NCI-H2227 treated with DMSO at 0.1 percent for 48 hours (cell line): ENCODE measurements at places on chromosomes 4 and X.

DNA sequence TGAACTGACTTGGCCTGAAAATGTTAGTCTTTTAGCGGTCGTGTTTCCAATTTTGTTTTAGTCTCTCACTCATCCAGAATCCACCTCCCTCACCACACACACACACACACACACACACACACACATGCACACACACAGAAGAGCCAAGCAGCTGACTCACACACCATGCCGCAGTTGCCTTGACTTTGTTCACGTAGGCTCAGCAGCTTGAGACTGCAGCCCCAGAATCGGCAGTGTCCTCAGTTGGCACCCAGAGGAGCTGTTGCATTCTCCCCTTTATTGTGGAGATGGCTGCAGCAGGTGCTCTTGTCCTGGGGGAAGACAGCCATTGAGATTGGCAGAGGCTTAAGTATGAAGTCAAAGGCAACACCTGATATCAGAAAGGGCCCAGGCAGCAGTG, 20.9 kb upstream of the XPNPEP2 start:
- no peak for DNase-seq

- no peak for DNase-seq
Measured at GRCh38 chr4:107746161-107746560, 26.1 kb upstream of the PAPSS1 start.

DNA sequence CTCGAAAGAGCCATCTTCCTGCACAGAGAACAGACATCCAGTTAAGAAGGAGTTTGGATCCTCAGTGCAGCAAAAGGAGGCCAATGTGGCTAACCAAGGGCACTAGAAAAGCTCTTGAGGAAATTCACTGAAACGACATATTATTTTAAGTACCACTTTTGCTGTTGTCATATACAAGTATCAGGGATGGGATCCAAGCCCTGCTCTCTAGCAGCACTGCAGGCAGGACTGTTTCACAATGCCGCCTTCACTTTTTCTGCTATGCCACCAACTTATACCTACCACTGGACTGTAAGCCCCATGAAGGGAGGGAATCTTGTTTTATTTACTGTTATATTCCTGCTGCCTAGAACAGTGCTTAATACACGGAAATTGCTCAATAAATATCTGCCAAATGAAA, 299.0 kb downstream of the NR3C2 start:
- DNase-seq, result no peak

DNA sequence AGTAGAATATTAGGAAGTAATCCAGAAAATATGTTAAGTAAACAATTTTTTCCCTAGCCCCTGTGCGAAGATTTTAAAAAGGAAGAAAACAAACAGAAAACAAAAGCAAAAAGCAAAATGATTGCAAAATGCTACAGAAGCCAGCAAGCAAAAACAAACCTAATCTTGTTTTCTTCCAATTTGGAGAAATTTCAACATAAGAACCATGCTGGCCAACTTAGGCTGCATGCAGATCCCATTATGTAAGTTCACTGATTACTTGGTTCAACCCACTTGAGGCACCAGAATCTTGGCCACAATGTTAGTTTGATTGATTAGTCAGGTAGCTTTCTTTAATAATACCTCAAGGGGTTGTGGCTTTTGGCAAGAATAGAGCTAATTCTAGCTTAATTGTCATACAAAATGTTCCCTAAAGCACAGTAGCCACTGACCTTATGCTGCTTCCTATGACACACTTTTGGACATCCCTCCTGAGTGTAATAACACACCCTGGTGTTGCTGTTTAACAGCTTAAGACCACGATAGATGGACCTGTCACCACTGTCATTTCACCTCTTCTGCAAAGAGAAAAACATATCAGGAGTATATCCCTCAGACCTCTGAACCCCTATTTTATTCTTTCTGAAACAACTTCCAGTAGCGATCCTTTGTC, 2342.1 kb downstream of the PCDH7 start:
- DNase-seq, result no peak

GRCh38 chrX:119753639-119754257, 4.6 kb upstream of the SOWAHD start:
- peak; percentile 47 for DNase-seq

DNA sequence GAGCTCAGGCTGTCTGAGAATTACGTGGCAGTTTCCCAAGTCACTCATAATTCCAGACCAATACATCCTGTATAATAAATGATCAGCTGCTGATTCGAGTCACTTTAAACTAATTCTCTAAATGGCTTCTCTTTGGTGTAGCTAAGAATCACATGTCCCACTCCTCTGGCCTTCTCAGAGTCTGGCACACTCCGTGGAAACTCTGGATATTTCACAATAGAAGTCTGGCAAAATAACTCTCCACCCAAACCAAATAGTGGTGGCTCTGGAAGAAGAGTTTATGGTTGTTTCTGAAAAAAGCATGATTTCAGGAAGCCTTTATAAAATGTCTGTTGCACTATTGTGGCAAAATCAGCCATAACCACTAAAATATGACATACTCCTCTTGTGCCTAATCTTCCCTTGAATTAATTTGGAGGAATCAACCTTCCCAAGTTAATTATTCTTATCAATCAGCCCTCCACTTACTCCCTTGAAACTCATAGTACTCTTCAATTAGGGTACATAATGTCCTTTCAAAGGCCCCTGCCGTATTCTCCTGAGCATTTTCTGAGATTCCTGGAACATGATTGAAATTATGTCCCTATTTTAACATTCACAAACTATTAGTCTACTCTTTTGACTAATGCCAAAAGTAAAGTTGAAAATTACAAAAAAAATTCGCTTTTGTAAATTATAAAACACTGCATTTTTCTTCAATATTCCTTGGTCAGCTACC, 991.6 kb downstream of the FAT4 start:
- DNase-seq, result no peak

- DNase-seq, result no peak
Measured at GRCh38 chr4:39383690-39384089, 17.5 kb upstream of the RFC1 start.

GRCh38 chr4:180081072-180081471, 2162.1 kb upstream of the TENM3 start:
- DNase-seq, result no peak

- no peak for DNase-seq
Measured at GRCh38 chrX:123263270-123263669, 79.2 kb downstream of the GRIA3 start.

GRCh38 chr4:28254003-28254402, 1393.4 kb downstream of the STIM2 start:
- DNase-seq, result no peak

GRCh38 chrX:13495232-13495631, 74.2 kb upstream of the EGFL6 start:
- DNase-seq, result no peak

DNA sequence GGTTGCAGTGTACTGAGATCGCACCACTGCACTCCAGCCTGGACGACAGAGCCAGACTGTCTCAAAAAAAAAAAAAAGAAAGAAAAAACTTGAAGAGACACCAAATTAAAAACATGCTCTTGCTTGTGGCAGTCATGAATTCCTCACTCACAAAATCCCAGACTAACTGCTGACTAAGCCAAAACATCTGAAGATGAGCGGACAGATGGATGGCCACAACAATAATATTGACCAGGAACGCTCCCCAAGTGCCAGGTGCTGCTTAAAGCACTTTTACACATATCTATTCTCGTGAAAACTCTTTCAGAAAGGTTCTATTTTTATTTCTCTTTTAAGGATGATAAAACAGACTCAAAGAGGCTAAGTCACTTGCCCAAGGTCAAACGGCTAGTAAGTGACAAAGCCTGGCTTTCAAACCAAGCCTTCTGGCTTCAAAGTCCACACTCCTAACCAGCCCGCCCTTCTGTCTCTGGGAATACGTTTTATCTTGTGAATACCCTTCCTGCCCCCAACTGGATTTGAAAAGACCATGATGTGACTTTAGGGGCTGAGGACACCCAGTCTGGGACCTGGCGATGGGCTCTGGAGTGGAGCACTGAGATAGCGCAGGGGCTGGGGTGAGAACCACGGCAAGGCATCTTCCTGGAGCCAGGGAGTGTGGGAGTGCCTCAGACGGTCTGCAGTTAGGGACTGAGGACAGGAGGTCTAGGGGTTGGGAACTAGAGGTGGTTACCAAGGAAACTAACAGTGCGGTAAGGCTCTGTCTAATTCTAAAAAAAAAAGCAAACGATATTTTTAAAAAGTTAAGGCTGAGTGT, 9.5 kb upstream of the CXCR3 start:
- no peak for DNase-seq

GRCh38 chrX:126394681-126395080, 157.9 kb downstream of the DCAF12L1 start:
- DNase-seq, result no peak

DNA sequence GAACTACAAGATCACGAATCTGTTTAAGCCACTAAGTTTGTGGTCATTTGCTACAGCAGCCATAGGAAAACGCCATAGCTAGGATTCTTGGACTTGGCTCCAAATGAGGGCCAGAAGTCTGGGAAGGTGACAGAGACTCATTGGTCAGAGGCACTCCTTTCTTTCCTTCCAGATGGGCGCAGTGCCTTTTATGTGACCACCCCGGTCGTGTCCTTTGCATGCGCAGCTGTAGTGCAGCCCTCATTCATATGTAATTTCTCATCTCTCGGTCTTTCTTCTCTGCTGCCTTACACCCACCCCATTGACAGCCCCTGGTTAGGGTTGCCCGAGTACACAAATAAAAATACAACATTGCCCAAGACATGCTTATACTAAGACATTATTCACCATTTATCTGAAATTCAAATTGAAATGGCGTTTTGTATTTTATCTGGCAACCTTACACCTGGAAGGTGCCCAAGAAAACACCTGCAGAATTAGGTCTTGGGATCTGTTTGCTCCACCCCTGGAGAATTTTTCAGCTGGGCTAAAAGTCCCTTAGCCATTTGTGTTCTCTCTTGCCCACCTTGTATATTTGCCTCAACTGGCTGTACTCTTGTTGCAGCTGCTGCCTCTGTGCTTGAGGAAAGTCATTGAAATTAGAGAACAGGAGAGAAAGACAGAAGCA, 21.9 kb downstream of the CCKAR start:
- no peak for DNase-seq

DNA sequence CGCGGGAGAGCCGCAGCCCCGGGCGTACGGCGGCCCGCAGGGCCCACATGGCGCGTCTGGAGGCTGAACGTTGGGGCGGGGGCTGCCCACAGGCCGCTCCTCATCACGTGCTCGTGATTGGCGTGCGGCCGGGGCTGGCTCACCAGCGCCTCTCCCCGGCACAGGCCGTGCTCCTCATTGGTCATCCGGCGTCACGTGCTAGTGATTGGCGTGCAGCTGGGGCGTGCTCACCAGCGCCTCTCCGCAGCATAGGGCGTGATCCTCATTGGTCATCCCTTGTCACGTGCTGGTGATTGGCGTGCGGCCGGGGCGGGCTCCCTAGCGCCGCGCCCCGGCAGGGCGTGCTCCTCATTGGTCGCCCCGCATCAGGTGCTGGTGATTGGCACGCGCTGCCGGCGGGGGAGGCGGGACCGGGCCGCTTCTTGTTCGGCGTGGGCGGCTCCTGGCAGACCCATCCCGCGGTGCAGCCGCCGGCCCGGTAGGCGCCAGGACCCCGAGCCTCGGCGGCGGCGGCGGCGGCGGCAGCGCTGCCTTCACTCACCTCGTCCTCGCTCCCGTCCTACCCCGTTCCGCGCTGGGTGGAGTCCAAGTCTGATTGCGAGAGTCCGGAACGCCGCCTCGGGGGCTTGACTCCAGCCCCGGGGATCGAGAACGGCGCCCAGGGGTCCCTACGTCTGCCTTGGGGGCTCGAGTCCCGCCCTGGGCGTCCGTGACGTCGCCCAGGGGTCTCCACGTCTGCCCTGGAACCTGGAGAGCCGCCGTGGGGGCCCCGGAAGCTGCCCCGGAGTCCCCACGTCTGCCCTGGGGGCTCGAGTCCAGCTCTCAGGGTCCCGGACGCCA, at the start of gene GTPBP6:
GTPBP6 (minus strand) TSS at position 58 of the 840 bp plus-strand sequence; CDS start at position 49, 9 bp downstream.
- no peak for DNase-seq

GRCh38 chrX:129697204-129697829, 41.5 kb upstream of the XPNPEP2 start:
- DNase-seq, result no peak

GRCh38 chrX:10938365-10938923, 172.7 kb upstream of the HCCS start:
- no peak for DNase-seq

DNA sequence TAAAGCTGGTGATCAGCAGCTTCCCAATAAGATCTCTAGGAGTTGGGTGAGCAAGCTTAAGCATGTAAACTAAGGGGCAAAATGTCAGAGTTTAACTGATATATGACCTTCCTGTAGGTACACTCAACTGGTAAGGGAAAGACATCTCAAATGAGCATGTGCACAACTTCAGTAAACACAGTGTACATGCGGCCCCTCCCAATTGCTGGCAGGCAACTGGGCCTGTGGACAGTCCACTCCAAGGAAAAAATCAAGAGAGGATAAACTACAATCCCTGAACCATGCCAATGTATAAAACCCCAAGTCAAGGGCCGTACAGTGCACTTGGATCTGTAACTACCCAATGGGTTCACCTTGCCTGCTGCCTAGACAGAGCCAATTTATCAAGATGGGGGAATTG, 4.9 kb upstream of the NAA11 start:
- DNase-seq, result no peak

GRCh38 chr4:5998333-5998936, 19.8 kb downstream of the C4orf50 start:
- peak; percentile 75 for DNase-seq

GRCh38 chrX:74781507-74782034, 143.7 kb downstream of the NEXMIF start:
- no peak for DNase-seq

DNA sequence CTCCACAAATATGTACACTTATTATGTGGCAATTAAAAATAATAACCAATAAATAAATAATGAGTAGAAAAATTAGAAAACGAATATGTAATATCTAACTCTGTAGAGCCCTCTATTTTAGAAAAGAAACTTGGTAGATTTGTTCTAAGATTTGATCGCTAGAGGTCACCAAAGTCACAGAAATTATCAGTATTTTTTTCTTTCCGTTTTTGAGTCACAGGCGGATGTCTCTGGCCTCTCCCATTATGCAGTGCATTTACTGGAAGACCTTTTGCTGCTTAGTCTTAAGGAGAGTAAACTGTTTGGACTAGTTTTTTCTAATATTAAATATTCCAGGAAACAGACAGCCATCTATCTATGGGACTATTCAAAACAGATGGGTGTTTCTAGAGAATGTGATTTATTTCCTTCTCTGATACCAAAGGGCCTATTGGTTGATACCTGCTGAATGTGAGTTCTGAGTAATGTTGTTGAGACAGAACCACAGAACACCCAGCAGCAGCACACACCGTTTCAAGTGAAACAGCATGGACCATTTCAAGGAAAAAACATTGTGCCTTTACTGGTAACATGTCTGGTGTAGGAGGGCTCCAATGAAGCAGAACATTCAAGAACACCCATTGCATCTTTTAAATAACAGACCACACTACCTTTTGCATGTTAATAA, 34.0 kb upstream of the GYPA start:
- DNase-seq, result no peak
